ENCODE measurements at places on chromosomes 2 and 18.

- no peak for DNase-seq
Observed at GRCh38 chr2:107466984-107467773, 359.5 kb upstream of the RGPD4 start.

DNA sequence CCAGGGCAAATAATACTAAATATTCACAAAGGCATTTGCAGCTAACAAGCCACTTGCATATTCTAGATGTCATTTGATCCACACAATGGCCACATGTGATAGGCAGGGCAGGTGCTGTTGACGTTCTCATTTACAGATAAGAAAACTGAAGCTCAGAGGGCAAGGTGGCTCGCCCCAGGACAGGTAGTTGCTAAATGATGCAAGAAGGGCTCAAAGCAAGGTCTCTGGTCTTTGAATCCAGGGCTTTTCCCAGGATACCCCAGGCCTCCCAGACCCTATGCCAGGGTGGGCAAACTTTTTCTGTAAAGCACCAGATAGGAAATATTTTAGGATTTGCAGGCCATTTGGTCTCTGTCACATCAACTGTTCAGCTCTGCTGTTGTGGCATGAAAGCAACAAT lies 35.1 kb downstream of the LOXHD1 start:
- DNase-seq, result no peak

GRCh38 chr2:210167227-210167626 lies 4.0 kb downstream of the KANSL1L start:
- no peak for DNase-seq

DNA sequence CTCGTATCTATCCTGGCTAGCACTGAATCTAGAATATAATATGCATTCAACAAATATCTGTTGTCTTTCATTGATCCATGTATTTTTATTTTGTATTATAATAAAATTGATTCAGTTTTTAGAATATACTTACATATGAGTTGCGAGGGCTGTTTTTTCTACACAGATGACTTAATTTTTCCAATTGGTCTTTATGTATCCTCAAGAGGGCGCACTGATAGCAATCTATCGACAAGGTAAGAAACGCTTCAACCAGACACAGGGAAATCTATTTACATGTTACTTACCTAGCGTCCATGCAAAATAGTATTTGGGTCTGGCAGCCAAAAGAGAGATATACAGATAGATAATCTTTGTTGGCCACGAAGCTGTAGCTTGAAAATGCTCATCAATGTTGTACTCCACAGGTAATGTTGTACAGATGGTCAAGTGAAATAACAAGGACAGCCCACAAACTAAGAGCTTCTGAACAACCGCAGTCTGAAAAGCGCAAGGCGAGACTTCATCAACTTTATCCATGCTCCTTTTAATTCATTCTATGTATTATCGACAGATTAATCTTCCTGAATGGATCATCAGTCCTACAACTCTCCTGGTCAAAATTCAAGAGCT lies 35.5 kb upstream of the KIDINS220 start:
- no peak for DNase-seq

Data from activated CD4-positive, CD25-positive, alpha-beta regulatory T cell treated with anti-CD3 and anti-CD28 coated beads, Interleukin-2, amount 50 U/mL, for 16 hours (primary cell).